ENCODE measurements at places on chromosomes 7 and 10.

GRCh38 chr7:148987010-148987750, 41.1 kb downstream of the PDIA4 start:
- peak; percentile 75 for DNase-seq

- no peak for DNase-seq
These were observed 6.0 kb downstream of the GSTK1 start for GRCh38 chr7:143269251-143269650.

DNA sequence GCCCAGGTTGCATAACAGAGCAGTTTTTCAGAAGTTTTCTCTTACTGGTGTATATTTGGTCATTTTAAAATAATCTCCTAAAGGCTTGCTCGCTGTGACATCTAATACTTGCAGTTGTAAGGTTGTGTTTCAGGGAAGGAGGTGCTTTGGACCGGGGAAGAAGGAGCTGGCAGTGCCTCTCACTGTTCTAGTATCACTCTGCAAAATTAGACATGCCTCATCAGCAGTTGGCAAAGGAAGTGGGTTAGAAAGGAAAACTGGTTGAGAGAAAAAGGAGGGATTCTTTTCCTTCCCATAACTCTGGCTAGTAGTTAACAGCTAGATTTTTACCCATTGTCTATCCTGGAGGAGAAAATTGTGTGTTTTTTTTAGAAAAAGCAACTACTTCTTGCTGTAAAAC, 34.8 kb downstream of the CUL1 start:
- no peak for DNase-seq

DNA sequence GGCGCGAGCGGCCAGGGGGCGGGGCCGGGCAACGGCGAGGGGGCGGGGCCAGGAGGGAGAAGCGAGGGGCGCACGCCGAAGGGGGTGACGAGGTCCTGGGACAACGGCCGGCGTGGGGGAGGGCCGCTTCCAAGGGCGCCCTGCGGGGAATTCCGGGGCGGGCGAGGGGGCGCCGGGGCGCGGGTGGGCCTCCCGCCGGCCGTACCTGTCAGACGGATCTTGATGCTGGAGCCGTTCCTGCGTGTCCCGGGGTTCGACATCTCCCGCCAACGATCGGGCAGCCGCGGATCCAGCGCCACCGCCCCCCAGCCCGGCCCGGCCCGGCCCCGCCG, 421 bp downstream of the SMURF1 start:
- no peak for DNase-seq

GRCh38 chr7:151012031-151012692, 12.1 kb downstream of the ATG9B start:
- DNase-seq = no peak
